ENCODE measurements at places on chromosomes 12 and 14.

DNA sequence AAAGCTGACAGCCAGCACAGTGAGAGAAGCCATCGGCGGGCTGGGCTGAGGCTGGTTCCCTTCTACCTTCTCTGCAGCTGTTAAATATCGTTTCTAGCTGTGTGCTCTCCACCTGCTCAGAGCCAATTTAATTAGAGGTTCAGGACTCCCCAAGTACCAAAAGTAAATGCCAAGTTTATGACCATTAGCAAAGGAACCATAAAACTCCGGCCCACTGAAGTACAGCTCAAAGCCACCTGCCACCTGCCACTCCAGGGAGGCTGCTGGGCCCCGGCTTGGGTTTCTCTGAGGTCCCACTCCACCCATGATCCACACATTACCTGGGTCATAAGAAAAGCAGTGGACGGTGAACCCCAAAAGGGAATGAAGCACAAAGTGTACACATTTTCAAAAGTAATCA lies 272.8 kb downstream of the KSR2 start:
- DNase-seq: no peak

- no peak for DNase-seq
Observed at GRCh38 chr12:62248873-62249272, 11.3 kb upstream of the USP15 start.

GRCh38 chr14:65482757-65483438 lies 70.4 kb downstream of the FUT8 start:
- DNase-seq: no peak

DNA sequence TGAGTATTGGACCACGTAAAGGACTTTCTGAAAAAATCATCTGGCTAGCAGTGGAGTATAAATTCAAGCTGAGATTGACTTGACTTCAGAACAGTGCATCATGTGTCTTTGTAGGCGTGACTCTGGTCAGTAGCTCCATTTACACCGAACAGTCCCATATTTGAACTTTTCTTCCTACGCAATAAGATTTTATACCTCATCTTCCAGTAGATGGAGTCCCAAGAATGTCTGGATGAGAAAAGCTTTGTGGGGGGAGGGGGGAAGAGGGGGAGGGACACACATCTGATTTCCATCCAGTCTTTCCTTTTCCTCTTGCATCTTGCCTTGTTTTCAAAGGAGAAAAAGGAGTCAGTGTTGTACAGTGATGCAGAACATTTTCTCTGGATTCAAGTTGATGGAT lies 241.0 kb downstream of the EMP1 start:
- DNase-seq: no peak

GRCh38 chr12:7884689-7885088 lies 12.0 kb upstream of the SLC2A14 start:
- no peak for DNase-seq

DNA sequence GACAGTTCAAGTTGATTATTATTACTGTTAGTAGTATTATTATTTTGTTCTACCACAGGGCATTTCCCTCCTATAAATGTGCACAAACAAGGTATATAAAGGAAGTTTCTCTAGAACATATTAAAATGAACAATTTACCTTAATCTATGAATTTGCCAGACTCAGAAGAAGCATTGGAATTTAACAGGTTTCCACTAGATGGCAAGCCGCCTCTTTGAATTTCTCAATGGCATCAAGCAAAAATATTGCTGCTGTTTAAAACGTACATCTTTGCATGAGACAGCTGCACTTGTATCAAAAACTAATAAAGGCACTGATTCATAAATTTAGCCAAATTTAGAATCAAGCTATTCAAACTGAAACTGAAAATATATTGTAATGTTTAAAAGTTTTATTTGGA lies 34.6 kb upstream of the MIS18BP1 start:
- DNase-seq: no peak

GRCh38 chr12:22821985-22822384 lies 197.0 kb downstream of the ETNK1 start:
- no peak for DNase-seq

- DNase-seq: peak; percentile 43
Observed at GRCh38 chr12:24903329-24904088, 45.4 kb downstream of the BCAT1 start.

DNA sequence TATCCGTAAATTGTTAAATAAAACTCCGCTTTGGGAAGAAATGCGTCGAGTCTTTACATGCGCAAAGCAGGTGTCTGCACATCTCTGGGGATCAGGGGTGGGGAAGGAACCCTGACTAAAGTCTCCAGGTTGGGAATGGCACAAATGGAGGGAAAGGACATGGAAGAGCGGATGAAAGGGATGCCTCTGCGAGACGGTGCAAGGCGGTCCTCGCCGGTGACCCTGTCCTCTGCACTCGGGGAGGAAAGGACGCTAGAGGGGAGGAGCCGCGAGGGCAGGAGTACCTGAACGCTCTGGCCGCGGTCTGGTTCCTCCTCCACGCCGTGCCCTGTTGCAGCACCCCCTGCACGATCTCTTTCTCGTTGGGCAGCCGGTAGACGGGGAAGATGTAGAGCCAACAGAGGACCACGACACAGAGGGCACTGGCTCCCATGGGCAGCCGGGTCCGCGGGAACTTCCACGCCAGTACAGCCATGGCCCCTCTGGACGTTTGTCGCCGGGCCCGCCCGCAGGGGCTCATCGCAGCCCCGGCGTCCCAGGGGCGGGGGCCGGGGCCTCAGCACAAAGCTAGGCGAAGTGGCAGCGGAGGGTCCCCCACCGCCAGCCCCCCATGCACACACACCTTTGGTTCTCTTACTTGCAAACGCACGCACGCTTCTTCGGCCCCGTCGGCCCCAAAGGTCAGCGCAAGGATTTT lies 646 bp downstream of the ST8SIA1 start:
- peak; percentile 38 for DNase-seq

Measured in neural progenitor cell (in vitro differentiated cells).